ENCODE measurements at places on chromosomes 5 and 9.
A peak's percentile ranks its signal among the peaks of the same experiment; 100 is the strongest.

GRCh38 chr9:137590469-137591383 lies at the start of gene ZMYND19:
Gene ZMYND19 (minus strand): TSS chr9:137590512. CDS start chr9:137590263, 249 bp downstream.
- peak; percentile 80 for DNase-seq

- DNase-seq: no peak
Measured at GRCh38 chr5:125715216-125715615, 708.0 kb upstream of the GRAMD2B start.

GRCh38 chr9:20087481-20087880 lies 298.6 kb upstream of the SLC24A2 start:
- DNase-seq: no peak

GRCh38 chr5:167814828-167815227 lies 476.6 kb upstream of the WWC1 start:
- no peak for DNase-seq

DNA sequence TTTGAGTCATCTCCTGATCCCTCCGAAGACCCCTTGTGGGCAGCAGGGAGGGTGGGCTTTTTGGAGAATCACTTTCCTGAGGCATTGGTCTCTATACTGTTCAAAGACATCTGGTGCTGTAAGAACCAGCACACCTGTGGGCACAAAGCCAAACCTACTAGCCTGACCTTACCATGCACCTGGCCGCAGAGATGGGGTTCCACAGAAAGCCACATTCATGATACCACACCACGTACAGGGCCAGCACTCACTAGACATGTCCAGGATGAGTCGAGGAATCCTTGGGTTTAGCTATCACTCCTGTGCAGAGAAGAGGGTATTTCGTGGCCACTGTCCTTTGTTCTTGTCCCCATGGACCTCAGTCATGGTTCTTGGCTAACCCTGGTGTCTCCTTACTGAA lies 203.4 kb downstream of the CACNA1B start:
- DNase-seq: no peak

GRCh38 chr9:35510754-35511428 lies 21.0 kb downstream of the RUSC2 start:
- DNase-seq: no peak

DNA sequence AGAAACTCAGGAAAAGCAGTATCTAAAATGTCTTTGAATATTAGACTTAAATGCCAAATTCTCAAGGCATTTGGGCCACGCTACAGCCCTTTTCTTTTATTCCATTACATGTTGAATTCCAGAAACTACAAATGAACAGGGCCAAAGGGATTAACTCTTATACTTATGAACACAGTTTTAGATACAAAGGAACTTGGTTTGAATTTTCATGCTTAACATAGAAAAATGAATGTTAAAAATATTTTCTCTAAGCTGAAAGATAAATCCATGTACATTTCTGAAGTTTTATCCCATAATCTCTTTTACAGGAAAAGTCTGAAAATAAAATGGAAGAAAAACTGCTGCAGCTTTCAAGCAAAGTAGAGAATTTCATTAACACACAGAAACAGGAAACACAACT lies 56.8 kb downstream of the FAM81B start:
- DNase-seq: no peak

GRCh38 chr9:127710204-127710783 lies 3.5 kb downstream of the CFAP157 start:
- DNase-seq: no peak

GRCh38 chr9:90950600-90950999 lies 149.0 kb downstream of the SYK start:
- no peak for DNase-seq

GRCh38 chr9:122366074-122366660 lies 4.7 kb upstream of the PTGS1 start:
- no peak for DNase-seq

DNA sequence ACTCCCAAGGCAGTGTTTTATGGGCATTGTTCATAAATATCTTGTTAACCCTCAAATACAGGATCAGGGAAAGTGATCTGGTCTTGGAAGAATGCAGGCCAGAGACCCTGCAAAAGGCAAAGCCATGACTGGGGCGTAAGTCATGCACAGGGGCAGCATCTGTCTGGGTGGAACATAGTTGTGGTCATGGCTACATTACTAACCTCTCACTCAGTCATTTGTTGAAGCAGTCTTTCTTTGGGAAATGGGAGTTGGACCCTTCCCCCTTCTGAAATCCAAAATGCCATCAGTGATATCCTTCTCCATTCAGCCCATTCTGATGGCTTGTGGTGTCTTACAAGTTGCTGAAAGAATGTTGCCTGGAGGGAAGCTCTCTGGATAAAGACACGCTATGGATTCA lies 68.1 kb downstream of the GDNF start:
- DNase-seq: no peak

GRCh38 chr5:78858364-78858763 lies 126.7 kb downstream of the ARSB start:
- DNase-seq: no peak

GRCh38 chr9:68802525-68803015 lies 97.5 kb downstream of the PIP5K1B start:
- no peak for DNase-seq

GRCh38 chr5:112641515-112642110 lies 96.1 kb upstream of the APC start:
- DNase-seq: no peak

DNA sequence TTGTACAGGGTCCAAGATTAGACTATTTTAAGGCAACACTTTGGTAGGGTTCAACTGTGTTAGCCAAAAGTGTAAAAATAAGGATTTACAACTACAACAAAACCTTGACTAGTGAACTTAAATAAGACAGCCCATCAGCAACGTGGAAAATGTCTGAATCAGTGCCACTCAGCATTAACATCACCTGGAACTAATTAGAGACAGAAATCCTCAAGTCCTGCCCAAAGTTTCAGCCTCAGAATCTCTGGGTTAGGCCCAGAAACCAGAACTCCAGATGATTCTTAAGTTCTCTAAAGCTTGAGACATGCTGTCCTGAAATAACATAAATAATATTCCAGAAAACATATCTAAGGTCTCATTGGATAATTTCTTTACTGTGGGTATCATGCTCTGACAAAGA lies 118.6 kb downstream of the SEMA6A start:
- DNase-seq: no peak
